HFFc6 (cell line): ENCODE measurements at places on chromosomes 5 and 9. TPM values are rescaled to one million over a fixed set of nuclear protein-coding genes. Genes with fewer than 3 reads are reported as not detected.

GRCh38 chr5:96004754-96005153 lies 43.1 kb upstream of the ELL2 start:
- no peak for DNase-seq

CRB2 gene
- not detected in 3 replicates for total RNA-seq

DNA sequence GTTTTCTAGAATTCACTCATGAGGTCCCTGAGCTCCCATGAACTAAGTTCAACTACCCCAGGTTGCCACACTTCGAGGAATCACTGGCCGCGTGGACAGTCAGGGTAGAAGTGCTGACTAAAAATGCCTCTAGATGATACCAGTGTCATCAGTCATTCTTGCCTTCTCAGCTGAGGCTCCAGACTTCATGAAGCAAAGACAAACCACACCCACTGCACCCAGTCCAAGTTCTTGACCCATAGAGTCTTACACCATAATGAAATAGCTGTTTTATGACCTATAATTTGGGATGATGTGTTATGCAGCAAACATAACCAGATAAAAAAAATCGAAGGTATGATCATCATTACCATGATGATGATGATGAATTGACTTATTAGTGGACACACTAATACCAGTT lies 632.9 kb upstream of the TLE4 start:
- DNase-seq, result no peak

DNA sequence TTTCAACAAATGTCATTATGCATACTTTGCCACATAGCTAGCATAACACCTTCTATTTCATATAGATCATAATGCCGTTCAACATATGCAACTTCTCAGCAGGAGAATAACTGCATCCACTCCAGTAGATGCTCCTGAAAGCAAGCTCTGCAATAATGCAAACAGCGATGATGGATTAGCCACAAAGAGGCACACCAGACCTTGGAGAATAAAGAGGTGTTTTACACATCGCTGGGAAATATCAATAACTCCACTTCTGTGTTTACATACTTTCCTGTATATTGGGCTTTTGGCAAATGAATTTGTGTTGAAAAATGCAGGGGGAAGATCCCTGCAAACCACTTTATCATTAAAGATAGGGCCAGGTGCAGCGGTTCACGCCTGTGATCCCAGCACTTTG lies 271.5 kb upstream of the PANK3 start:
- DNase-seq, result no peak

KLF9 gene
- 11.1 and 15.0 TPM in 2 replicates for total RNA-seq

GRCh38 chr9:115507148-115507547 lies 389.2 kb upstream of the TNC start:
- DNase-seq, result no peak

DNA sequence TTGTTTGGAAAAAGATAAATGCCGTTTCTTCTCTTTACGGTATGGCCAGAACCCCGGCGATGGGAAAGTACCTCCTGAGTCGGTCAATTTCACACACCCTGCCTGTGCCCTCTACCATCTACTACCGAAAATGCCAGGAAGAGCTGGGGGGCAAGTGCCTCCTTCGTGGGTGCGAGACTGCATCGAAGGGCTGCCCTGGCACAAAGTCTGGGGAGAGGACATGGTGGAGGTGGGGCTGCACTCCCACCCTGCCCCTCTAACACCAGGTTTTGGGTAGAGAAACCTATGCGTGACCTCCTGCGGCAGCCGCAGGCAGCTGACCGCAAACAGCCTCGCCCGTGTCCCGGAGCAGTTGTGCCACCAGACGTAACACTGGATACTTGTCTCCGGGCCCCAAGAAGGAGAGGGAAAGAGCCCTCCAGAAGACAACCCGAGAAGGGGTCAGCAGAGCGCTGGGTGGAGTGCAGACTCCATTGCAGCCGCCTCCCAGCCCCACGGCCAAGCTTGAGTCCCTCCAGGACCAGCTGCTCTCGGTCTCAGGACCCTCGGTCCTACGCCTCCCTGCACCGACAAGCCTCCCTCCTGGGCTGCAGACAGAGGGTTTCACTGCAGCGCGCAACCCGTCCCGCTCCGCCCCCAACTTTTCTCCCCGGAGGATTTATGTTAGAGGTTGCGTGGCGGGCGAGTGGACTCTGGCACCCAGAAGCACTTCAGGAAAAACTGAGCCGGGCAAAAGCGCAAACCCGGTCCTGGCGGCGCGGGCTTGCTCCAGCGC lies 823 bp upstream of the PRDM6 start:
- no peak for DNase-seq

GRCh38 chr5:168766426-168766700 lies 187.2 kb upstream of the PANK3 start:
- no peak for DNase-seq

DNA sequence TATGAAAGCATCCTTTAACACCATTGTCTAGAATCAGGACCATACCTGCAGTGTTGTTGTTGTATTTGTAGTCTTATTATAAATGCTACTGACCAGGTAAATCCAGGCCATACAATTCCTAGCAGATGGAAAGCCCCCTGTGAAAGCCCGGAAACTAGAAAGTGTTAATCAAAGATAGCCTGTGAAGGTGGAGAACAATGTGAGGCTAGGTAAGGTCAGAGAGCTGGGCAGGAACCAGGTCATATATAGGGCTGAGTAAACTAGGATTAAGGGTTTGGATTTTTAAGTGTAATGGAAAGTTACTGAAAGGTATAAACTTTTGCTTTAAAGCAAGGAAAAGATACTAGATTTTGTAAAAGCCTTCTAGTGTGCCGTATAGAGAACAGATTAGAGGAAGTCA lies 6.7 kb downstream of the LRRC70 start:
- DNase-seq, result no peak

GRCh38 chr9:27880635-27881034 lies 307.4 kb upstream of the C9orf72 start:
- DNase-seq, result no peak

IGFBPL1 gene
- total RNA-seq, result not detected in 3 replicates

GRCh38 chr5:151721087-151721646 lies 34.5 kb upstream of the SPARC start:
- DNase-seq, result no peak

- no peak for DNase-seq
These were observed 120.2 kb upstream of the CCDC152 start for GRCh38 chr5:42636425-42636824.

DNA sequence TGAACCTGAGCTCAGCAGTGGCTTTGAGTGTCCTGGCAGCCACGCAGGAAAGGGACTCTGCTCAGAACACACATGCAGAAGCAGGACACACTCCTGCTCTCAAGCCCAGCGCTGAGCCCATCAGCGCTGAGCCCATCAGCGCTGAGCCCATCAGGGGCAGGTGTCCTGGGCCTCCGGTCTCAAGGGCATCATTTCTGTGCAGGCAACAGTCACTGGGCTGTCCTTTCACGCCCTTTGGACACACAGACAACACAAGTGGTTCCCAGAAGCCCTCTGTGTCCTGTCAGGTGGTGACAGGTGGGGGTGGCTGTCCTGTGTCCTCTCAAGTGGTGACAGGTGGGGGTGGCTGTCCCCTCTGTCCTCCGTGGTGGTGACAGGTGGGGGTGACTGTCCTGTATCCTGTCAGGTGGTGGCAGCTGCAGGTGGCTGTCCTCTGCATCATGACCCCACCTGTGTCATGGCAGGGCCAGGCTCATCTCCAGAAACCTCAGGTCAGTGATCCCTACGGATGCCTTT lies 39.0 kb upstream of the CLPTM1L start:
- DNase-seq, result no peak
